ENCODE measurements at places on chromosomes 1 and 21.

- no peak for DNase-seq
Observed at GRCh38 chr1:208851366-208851765, 607.2 kb upstream of the PLXNA2 start.

- no peak for DNase-seq
Observed at GRCh38 chr1:107328087-107328486, 187.2 kb downstream of the NTNG1 start.

DNA sequence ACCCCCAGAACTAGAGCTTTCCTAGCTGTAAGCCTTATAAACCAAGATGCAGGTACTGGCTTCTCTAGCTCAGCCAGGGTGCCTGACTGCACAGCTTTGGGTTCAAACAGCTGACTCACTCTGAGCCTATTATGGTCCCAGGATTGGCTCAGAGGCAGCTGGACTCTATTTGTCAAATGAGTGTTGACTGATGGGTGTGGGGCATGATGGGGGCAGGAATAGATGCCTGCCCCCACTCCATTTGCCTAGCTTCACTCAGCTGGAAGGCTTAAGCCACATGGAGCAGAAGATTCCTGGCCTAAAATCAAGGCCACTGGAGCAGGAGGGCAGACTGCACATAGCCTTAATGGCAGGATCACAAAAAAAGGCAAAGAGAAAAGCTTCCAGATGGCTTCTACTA is 90.5 kb downstream of the PIK3R3 start:
- DNase-seq: no peak

DNA sequence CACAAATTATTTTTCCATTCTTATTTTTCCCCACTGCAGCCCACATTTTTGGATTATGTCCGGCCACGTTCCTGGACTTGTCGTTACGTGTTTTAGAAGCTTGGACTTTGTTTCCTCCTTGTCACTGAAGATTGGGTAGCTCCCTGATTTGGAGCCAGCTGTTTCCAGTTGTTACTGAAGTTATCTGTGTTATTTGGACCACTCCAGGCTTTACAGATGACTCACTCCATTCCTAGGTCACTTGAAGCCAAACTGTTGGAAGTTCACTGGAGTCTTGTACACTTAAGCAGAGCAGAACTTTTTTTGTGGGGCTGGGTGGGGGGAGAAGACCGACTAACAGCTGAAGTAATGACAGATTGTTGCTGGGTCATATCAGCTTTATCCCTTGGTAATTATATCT is 12.2 kb upstream of the AXDND1 start:
- no peak for DNase-seq

- DNase-seq: no peak
Observed at GRCh38 chr1:19517017-19517416, 31.7 kb upstream of the CAPZB start.

DNA sequence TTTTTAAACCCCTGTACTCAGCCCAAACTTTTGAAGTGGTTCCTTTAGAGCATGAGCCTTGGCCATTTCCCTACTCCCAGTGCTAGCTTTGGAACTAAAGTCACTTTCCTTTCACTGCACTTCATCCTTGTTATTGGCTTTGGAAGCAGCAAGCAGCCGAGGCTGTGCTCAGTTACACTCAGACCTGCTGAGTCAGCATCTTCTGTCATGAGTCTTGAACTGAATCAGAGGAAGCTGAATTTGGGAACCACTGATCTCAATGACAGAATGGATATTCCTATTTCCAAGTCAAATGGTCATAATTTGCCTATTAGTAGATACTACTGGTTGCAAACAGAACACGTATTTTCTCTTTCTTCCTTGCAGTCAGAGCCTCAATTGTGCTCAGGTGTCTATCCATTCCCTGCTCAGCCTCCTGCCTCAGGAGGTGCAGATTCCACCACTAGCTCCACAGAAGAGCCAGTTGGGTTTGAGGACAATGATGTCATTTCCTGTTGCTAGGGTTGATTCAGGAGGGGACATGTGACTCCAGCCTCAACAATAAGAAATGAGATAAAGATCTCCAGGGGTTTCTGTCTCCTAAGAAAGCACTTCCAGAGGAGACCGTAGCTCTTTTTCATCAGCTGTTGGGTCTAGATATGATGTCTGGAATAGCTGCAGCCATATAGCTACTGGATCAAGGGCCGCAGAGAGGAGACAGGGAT is 44.9 kb upstream of the NTPCR start:
- no peak for DNase-seq

DNA sequence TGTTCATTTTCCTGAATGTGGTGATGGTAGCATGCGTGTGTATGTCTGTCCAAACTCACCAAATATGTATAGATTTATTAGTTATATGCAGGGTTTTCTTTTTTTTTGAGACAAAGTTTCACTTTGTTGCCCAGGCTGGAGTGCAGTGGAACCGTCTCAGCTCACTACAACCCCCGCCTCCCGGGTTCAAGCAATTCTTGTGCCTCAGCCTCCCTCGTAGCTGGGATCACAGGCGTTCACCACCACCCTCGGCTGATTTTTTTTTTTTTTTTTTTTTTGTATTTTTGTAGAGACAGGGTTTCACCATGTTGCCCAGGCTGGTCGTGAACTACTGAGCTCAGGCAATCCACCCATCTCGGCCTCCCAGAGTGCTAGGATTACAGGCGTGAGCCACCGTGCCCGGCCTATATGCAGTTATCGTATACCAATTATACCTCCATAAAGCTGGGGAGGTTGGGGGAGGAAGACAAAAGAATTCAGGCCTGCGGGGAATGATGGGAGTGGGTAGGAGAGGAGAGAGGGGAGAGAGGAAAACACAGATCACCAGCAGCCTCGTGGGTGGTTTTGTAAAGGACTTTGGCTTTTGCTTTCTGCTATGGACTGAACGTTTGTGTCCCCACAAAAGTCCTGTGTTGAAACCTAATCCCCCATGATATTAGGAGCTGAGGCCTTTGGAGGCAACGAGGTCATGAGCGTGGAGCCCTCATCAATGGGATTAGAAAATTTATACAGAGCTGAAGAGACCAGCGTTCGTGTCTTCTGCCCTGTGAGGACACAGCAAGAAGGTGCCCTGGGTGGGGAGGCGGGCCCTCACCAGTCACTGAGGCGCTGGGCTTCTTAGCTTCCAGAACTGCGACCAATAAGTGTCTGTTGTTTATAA is 4.4 kb upstream of the HNRNPU start:
- DNase-seq: no peak

GRCh38 chr1:19130468-19130867 is 79.6 kb downstream of the UBR4 start:
- DNase-seq: no peak

DNA sequence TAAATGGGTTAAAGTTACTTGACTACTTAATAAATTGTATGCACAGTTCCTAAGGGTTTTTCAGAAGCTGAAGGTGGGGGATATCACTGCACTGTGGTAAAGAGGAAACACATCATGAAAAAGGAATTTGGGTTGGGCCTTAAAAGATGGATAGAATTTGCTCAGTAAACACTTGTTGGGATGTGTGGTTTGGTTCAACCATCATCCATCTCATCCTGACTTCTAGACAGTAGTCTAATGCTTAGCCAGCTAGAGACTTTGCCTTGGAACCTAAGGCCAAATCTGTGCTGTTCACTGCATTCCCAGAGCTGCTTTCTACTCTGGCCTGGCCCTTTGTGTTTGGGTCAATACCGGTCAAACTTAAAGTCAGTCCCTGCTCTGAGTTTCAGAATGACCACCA is 30.6 kb downstream of the LY9 start:
- no peak for DNase-seq

DNA sequence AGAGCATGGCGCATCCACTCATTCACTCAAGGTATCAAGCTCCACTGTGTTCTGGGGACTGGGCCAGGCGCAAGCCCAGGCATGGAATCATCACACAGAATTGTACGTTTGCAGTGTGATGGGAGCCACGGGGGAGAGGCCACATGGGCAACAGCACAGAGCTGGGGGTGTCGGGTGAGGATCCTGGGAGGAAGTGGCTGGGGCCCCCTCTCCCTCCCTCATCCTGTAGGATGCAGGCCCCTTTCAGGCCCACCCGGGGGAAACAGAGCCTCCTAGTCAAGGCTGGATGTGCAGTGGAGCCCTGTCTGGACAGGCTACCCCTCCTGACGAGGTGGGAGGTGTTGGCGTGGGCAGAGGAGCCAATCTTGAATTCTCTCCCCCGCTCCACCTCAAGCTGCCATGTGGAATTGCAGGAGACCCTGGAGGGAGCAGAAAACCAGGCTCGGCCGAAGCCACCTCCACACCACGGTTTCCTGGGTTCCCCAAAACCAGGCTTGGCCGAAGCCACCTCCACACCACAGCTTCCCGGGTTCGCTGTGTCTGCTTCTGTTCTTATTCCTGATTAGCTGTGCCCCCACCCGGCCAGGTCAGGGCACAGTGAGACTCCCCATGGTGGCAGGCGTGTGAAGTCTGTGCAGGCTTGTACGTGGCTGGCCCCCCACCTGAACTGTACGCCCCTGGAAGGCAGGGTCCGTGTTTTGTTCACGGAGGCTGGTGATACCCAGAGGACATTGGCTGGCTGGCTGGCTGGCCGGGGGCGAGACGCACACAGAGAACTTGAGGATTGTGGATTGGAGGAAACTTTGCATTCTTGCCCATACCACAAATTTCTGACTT is 4.2 kb upstream of the C1orf174 start:
- DNase-seq: no peak

DNA sequence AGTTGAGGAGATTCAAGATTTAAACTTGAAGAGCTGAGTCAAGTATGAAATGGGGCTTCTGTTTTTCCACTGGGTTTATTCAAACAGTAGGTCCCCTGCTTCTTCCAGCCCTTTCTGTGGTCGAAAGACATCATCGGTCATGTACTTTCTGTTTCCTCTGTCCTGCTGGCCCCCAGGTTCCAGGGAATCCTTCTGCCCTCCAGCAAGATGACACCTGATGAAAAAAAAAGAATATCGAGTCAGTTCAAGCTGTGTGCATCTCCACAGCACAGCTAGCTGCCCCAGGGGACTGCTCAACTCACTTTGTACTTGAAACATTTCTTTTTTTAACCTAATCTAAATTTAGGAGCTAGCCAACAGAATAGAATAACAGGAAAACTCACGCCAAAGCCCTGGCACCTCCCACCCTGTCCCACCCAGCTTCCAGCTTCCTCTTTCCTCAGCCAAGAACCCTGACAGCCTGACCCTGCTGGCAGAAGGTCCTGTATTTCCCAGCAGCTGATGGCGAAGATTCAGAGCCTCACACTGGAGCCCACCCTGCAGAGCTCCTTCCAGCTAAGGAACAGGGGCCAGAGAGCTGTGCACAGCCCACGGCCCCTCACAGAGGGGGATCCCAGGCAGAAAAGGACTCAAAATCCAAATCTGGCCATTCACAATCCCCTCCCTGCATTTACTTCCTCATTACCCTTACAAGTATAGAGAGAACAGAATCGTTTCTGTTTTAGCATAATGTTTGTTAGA is 176.5 kb downstream of the PSMG1 start:
- DNase-seq: peak; percentile 59

GRCh38 chr1:70764747-70765146 is 282.9 kb downstream of the PTGER3 start:
- no peak for DNase-seq

DNA sequence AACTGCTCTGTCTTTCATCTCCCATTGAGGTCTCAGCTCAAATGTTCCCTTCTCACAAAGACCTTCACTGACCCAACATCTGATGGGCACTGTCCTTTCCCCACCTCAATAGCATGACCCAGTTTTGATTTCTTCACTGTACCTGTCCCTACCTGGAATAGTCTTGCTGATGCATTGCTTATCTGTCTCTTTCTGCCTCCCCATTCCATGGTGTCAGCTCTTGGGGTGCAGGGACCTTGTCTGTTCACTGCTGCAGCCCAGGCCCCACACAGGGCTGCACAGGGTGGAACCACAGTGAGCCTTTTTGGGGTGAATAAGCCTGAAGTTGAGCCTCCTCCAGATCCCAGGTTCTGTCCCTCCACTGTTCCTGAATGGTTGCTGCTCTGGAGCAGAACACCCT is 414.9 kb downstream of the PTPRU start:
- no peak for DNase-seq

DNA sequence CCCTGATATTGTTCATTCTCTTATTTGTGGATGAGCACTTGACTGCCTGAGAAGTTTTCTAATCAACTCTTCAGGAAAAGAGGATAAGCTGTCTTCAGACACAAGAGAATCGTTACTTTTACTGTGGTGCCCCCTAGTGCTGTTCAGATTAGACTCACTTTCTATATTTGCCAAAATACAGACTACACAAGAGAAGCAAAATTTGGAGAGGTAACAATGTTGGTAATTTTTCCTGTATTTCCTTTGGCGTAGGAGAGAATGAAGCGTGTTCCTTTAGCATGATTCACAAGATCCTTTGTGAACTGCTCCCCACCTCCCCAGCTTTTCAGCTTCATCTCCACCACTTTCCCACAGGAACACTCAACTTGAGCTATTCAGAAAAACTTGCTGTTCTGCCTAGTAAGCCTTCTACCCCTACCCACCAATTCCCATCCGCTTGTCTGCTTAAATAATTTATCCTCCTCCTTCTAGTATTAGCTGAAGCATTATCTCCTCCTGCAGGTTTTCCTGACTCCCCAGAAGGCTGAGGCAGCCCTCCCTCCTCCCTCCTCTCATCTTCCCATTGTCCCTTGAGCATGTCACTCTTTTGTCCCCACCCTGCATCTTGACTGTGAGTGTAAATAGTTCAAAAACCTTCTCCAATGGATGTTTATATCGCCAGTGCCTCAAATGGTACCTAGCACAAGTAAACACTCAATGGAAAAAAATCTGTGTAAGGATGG is 4.5 kb downstream of the TNFSF4 start:
- no peak for DNase-seq

- DNase-seq: no peak
Observed at GRCh38 chr1:40299366-40300248, 17.5 kb downstream of the COL9A2 start.

DNA sequence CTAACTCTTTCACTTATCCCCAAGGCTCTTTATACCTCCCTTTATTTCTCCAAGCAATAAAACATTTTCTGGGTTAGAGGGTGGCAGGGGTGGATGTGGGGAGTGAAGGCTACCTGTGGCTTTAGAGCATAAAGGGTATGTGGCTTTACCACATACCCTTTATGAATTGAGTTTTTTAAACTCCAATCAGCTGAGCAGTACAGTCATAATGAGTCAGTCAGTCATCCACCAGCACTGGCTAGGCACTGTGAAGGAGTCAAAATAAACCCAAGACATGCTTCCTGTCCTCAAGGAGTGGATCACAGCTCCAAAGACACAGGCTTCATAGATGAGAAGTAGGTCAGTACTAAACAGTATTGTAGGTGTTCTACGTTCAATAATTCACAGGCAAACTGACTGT is 2.6 kb upstream of the TDRD10 start:
- DNase-seq: no peak

DNA sequence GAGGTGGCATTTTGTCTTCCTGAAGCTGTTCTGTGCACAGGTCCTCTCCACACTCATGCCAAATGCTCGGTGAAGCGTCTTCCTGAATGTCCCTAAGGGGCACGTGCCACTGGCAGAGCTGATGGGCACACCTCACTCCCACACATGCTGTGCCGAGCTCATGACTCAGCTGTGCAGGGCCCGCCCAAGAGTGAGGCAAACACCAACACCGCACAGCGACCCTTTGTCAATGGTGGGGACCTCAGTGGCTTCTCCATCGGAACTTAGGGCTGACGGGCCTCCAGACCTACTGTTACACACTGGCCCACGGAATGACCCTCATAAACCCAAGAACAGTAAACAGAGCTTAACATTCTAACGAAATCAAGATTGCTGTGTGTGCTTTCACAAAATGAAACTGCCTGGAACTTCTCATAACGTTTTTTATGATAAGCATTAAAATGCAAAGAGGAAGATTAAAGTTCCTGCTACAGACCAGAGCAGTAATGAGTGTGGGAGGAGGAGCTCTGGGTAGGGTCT is 89.3 kb downstream of the SIM2 start:
- DNase-seq: no peak
